ENCODE measurements at places on chromosomes 6 and 20.

GRCh38 chr6:138406443-138406842 is 2.4 kb downstream of the HEBP2 start:
- DNase-seq: no peak

DNA sequence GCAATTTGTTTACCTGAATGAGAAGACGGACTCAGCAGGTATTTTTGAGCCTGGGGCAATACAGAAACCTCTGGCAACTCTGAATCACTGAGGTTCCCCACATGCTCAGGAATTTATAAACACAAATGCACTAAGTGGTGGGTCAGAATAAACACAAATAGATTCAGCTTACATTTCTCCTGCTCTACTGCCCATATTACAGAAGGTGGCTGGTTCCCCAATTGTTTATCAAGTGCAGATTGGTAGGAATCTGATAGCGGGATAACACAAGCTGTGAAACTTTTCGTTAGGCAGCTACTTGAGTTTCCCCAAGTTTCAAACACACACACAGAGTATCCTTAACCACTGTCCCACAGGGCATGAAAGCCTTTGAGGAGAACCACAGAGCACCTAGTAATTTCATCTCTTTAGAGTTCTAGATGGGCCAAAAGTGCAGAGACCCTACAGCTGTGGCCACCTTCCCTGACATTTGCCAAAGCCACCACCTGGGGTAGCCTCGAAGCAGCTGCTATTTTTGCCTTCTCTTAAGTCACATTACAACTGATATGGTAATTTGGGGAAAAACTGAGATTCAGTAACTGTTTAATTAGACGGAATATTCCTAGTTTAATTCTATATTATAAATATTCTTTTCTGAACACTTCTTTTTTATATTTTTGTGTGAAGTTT is 204.2 kb upstream of the PTCHD4 start:
- no peak for DNase-seq

- DNase-seq: no peak
These were observed 162.3 kb upstream of the PDE10A start for GRCh38 chr6:165825256-165825815.

DNA sequence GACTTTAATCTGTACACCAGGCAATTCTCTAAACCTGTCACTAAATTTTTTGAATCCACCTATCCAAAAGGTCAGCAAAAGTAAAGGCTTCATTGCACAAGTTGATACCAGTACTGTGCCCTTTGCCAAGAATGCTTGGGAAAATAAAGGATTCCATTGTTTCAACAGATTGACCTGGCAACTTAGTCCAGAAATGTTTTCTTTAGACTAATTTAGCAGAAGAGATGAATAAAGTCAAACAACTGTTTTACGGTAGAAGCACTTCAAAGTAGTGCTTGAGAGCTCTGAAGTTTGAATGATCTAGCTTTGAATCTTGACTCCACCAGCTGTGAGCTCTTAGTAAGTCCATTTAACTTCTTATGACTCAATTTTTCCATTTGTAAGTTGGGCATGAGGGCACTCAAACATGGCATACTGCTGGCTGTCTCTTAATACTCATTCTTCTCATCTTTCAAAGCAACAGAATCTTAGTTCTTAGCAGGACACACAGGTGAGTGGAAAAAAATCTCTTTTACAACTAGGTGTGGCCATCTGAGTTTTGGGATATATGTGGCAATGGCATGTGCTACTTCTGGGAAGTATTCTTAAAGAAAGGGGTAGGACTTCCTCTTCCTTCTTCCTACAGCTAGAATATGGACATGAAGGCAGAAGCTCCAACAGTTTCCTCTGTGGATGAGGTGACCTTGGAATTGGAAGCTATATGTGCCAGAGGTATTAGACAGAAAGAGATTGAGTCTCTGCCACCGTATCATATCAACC is 55.9 kb upstream of the LOC128125822 start:
- DNase-seq: no peak

Measured in hematopoietic multipotent progenitor cell treated with erythropoietin and hydrocortisone succinate and interleukin-3 and kit ligand, for 15 days (in vitro differentiated cells).